ENCODE measurements at places on chromosomes 4 and X.
A peak's percentile ranks its signal among the peaks of the same experiment; 100 is the strongest.

DNA sequence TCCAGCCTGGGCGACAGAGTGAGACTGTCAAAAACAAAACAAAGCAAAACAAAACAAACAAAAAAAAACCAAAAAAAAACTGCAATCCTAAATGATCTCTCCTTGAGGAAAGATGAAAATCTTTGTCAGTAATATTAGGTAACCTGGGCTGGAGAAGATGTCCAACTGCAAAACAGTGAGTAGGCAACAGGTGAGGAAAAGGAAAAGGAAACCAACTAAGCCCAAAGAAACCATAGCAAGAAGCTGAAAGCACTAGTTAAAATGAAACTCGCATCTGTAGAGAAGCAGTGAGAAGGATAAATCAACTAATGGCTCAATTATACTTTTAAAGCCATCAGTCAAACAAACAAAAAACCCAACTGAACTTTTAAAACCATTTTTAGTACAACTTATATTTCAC, 54.2 kb downstream of the ENOX2 start:
- DNase-seq: no peak

DNA sequence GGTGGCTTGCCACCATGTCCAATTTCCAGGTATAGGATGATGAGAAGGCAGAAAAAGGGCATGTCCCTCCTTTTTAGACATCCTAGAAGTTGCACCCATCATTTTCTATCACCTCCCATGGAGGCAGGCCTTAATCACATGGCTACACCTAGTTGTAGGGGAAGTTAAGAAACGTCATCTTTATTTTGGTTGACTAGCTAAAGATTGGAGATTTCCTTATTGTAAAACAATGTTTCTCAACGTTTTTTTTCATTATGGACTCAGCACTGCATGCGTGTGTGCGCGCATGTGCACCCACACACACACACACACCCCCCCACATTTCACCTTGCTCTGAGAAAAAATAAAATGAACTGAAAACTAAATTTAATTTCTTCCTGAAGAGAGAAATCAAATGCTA, 2.0 kb upstream of the CXCL9 start:
- DNase-seq: no peak

GRCh38 chr4:169251291-169252235, 19.2 kb downstream of the SH3RF1 start:
- DNase-seq: no peak

- no peak for DNase-seq
Measured at GRCh38 chrX:42772874-42773273, 5.1 kb downstream of the PPP1R2C start.

- no peak for DNase-seq
Measured at GRCh38 chr4:6941796-6942195, 32.2 kb downstream of the TBC1D14 start.

DNA sequence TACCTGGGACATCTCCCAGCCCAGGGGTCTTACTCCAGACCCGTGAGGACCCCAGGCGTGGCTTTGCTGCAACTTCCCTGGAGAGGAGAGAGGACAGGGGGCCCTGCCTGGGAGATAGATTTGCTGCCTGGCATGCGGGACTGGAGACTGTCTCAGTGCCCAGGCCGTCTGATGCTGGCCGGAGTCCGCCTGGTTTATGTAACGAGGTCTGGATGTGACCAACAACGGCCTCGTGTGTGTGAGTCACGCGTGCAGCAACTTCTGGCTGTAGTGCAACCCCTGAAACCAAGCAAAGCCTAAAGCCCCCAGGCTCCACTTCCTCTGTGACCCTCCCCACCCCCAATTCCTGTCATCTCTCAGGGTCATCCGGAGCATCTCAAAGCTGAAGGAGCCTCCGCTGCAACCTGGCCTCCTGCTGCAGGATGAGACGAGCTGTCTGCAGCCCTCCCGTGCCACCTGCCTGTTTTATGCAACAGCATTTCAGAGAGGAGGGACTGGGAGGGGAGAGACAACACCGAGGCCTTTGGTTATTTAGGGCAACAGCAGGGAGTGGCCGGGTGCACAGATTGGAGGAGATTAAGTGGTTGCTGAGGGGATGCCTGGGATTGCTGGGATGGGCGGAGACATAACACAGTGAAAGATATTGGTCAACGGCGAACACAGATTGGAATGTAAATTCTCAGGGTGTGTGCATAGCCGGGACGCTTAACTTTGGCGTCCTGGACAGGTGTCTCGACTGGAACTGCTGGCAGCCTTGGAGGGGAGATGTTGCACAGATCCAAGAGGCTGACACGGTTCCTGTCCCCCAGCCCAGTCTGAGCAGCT, 16.0 kb downstream of the XG start:
- DNase-seq: peak; percentile 50

DNA sequence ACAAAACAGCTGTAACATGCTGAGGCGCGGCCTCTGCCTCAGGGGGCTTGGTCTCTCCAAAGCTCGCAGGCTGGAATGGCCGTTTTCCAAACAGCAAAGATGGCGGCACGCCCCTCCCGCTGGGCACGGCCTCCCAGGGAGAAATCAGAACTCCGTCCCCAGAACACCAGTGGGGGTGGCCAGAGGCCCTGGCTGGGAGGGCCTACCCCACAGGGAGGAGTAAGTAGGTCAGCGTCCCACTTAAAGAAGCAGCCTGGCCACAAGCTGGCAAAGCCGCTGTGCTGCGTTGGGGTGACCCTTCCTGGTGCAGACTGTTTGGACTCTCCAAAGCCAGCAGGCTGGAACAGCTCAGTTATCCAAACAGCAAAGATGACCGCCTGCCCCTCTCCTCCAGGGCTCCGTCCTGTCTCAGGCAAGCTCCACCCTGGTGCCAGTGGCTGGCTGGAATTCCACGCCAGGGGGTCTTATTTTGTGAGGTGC, 862.8 kb downstream of the TRIML1 start:
- DNase-seq: no peak

Measured in left ventricle myocardium inferior (tissue), 1 donor.